Cerebellar nuclear complex (tissue), 1 donor: ENCODE measurements at places on chromosomes 3 and 15.

DNA sequence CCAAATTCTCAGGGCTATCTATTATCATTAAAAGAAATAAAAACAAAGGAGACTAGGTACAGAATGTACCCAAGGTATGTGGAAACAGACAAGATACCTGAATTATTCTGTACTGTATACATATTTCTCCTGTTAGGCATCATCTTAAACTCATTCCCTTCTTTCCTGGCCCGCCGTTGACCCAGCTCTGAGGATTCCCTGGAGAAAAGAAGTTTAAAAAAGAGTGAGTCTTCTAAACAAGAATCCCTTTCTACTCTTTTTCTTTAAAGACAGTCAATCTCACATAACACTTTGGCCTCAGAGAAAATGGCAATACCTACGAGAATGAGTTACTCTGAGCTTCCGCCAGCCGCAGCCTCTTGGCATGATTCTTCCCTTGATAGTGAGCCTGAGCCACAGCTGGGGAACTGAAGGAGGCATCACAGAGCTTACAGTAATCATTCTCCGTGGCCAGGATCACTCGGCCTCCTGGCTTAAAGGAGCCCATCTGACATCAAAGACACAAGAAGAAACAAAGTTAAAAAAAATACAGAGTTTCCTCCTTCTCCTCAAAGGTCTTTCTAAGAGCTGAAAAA is 44.2 kb downstream of the ZMAT3 start:
- DNase-seq = no peak

- DNase-seq = no peak
These were observed 554.4 kb downstream of the IGSF11 start for GRCh38 chr3:118480101-118480860.

DNA sequence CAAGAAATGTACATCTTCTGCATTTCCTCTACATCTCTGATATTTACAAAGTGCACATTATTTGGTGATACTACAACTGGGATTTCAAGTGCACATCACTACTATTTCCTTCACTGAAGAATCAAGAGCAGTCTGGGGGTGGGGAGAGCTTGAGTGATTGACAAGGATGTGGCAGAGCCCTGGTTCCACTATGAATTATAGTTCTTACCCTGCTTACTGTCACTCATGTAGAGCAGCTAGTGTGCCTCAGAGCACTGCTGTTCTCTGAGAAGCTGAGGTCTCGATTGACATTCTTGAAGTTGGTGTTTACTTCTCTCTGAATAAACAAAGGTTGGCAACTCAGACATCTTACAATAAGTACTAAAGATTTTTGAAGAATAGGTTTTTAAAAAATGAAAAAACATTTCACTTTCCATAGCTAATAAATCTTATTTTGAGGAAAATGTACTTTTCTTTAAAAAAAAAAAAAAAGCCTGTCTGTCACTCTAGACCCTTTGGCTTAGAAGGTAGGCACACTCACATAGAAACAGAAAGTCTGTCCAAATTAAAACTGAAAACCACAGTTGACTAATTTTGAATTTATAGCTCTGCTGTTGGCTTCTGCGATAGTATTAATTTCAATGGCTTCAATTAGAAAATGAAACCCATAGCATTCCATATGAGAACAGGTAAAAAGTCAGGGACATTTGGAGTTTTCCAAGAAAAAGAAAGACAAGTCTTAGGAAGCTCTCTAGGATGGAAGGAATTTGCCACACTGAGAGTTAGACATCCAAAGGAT is 5.6 kb downstream of the GREM1 start:
- no peak for DNase-seq

- no peak for DNase-seq
These were observed 73.4 kb downstream of the LHFPL4 start for GRCh38 chr3:9480265-9480664.

GRCh38 chr3:10667269-10667668 is 148.8 kb upstream of the SLC6A11 start:
- DNase-seq = no peak

DNA sequence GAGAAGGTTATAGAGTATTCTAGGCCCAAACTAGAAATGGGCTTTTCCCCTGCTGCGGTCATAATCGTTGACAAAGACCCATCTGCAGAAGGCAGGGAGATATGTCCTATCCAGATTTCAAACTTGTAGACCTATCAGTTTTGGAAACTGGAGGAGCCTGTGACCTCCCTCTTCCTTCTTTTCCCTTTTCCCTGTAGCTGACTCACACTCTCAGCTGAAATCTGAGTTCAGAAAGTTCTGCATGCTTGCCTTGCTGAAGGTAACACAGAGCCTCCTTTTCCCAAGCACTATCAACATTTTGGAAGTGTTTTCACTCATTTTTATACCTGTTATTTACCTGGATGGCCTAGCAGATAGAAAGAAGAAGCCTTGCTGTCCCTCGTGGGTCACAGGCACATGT is 59.1 kb upstream of the PSMD6 start:
- DNase-seq = no peak

GRCh38 chr15:79410237-79410636 is 21.9 kb upstream of the MINAR1 start:
- DNase-seq = no peak

DNA sequence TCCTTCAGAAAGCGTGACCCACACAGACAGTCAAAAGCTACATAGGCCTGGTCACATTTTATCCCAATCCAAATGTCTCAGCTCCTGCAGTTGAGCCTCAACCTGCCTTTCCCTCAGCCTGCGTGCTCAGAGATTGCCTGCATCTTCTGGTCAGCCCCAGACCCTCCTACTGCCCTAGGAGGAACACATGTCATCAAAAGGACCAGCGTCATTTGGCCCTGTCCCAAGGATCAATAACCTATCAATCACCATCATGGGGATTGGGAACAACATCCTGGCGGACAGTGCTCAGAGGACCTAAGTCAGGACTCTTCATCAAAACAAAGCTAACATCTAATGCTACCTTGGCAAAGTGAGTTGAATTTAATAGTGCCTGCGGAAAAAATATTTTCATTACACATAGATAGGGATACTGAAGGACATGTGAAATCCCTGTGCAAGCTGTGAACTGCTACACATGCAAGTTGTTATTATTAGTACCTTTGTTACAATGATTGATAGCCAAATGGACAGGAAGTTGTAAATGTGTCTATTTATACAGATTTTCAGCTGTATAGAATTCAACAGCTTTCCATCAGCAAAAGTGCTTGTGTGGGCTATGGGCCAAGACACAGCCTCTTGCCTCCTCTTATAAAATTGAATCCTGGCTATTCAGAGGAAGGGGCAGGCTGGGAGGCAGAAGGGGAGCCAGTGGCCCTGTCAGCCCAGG is 47.7 kb downstream of the UMPS start:
- no peak for DNase-seq

- DNase-seq = no peak
These were observed 21.5 kb upstream of the CHD2 start for GRCh38 chr15:92878593-92879053.

GRCh38 chr3:127632035-127632820 is 3.2 kb downstream of the PODXL2 start:
- no peak for DNase-seq

GRCh38 chr15:80667936-80668335 is 27.2 kb upstream of the ABHD17C start:
- DNase-seq = no peak

- no peak for DNase-seq
These were observed 124.6 kb downstream of the TMEM108 start for GRCh38 chr3:133162670-133163305.

DNA sequence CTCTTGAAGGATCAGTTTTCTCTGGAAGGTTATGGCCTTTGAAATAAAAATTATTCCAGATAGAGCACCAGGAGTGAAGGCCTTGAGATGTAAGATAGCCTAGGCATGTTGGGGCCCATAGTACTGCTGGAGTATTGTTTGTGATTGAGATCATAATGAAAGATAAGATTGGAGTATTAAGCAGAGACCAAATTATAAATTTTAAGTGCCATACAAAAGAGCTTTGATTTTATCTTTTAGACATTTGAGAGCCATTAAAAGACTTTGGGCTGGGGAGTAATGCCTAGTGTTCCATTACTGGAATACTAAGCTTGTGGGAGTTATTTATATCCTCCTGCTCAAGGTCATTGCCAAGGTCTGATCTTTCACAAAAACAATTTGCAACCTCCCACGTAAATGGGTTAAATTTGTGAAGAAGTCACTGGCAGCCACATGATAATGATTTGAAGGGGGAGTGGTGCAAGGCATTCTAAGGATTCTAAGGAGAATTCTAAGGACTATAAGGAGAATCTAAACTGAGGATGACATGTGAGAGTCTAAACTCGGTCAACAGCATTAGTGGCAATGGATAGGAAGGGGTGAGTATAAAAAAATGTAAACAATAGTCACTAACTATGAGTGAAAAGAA is 12.8 kb downstream of the ELL3 start:
- DNase-seq = no peak

- DNase-seq = no peak
These were observed 17.6 kb upstream of the MUSTN1 start for GRCh38 chr3:52852419-52852818.

DNA sequence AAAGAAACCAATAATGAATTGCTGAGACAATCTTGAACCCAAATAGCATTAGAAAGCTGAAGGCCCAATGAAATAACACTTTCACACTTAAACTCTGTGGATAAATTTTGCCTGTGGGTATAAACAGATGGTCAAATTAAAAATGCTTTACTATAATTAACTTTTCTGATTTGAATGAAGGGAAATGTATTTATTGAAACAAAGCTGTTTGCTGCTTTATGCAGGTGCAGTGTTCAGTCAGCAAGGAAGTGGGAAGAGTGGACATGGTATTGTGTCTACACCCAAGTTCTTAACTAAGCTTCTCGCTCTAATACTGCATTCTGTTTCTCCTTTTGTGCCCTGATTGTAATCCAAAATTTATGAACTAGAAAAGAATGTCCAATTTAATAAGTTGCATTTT is 31.8 kb downstream of the NME9 start:
- DNase-seq = no peak

DNA sequence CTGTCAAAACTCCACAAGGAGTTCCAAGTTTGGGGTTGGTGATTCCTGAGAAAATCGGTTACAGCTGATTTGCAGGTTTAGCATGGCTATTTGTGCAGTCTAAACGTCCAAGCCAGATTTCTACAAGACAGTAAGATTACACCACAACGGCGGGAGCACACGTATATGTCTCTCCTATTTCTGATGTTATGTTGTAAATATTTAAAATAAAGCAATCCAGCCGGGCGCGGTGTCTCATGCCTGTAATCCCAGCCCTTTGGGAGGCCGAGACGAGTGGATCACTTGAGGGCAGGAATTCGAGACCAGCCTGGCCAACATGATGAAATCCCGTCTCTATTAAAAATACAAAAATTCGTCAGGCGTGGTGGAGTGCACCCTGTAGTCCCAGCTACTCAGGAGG is 106.8 kb upstream of the IGF1R start:
- no peak for DNase-seq

- no peak for DNase-seq
These were observed 120.1 kb downstream of the ANP32A start for GRCh38 chr15:68700455-68701123.

GRCh38 chr3:35677797-35678196 is 38.5 kb downstream of the ARPP21 start:
- no peak for DNase-seq

GRCh38 chr3:128166971-128167453 is 13.7 kb downstream of the EEFSEC start:
- DNase-seq = no peak

DNA sequence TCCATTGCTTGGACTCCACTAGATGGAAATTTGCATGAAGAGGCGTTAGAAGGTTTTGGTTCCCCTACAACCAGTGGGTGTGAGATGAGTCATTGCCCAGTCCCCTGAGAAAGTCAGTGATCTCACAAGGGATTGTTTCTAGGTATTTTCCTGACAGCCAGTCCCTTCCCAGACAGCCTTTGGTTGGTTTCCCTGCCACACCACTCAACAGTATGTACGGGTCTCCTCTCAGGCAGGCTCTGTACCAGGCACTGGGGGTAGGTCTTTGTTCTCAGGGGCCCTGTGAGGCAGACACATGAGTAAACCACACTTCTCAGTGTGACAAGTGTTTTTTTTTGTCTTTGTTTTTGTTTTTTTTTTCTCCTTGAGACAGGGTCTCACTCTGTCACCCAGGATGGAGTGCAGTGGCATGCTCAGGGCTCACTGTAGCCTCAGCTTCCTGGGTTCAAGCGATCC is 4.0 kb downstream of the LAMP3 start:
- no peak for DNase-seq

DNA sequence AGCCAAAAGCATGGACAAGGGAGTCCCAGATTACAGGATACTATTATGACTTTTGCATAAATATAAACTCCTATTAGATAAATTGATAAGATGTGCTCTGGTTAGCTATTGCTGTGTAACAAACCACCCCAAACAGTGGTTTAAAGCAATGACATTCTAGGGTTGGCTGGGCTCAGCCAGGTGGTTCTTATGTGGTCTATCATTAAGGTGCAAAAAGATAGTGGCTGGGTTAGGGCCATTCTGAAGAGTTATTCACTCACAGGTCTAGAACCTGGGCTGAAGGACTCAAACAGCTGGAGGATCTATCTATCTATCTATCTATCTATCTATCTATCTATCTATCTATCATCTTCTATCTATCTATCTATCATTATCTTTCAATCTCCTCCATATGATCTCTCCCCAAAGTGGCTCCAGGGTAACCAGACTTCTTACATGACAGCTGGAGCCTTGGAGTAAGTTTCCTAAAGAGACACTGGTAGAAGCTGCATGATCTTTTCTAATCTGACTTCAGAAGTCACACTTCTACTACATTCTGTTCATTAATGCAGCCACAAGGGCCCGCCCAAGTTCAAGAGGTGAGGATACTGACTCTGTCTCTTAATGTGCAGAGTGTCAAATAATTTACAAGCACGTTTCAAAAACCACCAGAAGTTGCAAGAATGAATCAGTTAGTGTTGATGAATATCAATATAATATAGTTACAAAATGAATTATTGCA is 74.9 kb upstream of the XCR1 start:
- no peak for DNase-seq

DNA sequence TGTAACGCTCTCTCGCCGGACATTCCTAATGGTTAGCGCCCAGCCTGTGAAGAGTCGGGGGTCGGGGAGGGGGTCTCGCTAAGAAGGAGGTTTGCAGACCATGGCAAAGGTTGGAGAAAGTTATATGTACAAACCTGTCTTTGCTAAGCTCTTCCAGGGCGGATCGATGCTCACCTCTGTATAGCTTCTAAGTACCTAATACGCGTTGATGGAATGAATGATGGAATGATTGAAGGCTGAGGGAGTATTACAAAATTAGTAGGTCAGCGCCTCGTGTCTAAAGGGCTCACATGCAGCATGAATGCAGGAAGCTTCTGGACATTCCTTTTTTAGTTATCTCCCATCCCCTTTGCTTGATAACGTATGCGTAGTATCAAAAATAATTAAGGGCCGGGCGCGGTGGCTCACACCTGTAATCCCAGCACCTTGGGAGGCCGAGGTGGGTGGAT is 305 bp upstream of the KPNA1 start:
- no peak for DNase-seq

DNA sequence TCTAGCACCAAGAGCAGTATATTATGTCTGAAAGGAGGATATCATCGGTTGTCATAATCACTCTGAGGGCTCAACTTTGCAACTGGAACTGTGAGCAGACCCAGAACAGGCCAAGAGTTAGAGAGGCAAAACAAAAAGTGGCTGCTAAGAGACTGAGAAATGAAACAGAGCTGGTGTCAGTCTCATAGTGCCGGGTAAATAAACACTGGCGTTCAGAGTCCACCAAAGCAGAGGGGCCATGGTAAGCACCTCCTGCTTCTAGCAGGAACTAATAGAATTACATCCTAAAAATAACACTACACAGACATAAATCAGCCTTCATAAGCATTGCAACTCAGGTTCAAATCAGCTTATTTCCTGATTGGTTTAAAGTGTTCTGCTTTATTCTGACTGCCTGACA is 10.3 kb upstream of the IL12A start:
- no peak for DNase-seq

- no peak for DNase-seq
These were observed 42.8 kb upstream of the RPL35A start for GRCh38 chr3:197907196-197907595.

- DNase-seq = no peak
These were observed 11.2 kb downstream of the SH2D7 start for GRCh38 chr15:78103406-78104118.
